GOT3 (cell line): ENCODE measurements at places on chromosomes 2 and 18.

GRCh38 chr2:128557831-128558241 is 239.2 kb upstream of the HS6ST1 start:
- DNase-seq: no peak

GRCh38 chr2:202657876-202658275 is 23.1 kb downstream of the FAM117B start:
- DNase-seq: no peak

DNA sequence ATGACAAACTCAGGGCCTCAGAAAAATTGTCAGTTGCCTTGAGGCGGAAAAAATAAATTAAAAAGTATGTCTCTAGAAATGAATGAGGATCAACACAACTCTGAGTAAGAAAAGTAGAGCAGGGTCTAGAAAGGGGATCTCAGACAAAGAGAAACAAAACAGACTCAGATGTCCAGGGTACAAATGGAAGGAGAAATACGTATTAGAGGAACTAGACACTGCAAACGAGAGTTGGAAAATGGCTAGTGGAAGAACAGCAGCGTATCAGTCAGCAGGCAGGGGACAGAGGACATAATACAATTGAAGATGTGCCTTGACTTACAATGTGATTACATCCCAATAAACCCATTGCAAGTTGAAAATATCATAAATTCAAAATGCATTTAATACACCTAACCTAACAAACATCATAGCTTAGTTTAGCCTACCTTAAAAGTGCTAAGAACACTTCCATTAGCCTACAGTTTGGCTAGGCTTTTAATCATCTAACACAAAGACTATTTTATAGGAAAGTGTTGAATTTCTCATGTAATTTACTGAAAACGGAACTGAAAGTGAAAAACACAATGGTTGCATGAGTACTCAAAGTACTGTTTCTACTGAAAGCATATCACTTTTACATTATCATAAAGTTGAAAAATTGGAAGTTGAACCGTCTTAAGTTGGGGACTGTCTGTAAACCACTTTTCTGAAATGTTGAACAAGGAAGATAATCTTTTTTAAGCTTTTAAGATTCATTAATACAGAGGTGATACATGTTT is 182.8 kb downstream of the NBAS start:
- no peak for DNase-seq

DNA sequence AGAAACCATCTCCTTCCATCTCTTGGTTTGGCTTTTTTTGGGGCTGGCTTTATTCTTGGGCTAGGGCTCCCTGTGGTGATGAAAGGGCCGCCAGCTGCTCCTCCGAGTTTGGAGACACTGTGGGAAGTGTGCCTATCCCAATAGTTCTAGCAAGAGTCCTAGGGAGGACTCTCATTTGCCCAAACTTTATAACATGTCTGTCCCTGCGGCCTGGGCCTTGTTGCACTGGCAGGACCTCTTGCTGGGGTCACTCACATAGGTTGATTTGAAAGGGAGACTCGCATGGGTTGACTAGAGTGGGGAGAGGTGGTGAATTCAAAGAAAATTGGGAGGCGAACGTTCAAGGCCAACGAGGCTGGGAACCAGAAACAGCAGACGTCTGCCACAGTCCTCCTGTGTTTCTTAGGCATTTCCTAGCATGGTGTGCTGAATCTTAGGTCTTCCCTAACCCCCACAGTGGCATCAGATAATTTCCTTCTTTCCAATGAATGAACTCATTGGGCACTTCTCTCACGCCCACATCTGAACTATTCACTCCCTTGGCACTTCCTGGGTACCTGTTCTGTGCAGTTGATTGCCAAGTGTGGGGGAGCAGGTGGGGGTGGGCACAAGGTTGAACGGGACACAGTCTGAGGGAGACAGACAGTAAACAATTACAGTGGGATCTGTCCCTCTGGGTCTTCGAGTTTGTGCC is 26.8 kb downstream of the NIFK start:
- no peak for DNase-seq

DNA sequence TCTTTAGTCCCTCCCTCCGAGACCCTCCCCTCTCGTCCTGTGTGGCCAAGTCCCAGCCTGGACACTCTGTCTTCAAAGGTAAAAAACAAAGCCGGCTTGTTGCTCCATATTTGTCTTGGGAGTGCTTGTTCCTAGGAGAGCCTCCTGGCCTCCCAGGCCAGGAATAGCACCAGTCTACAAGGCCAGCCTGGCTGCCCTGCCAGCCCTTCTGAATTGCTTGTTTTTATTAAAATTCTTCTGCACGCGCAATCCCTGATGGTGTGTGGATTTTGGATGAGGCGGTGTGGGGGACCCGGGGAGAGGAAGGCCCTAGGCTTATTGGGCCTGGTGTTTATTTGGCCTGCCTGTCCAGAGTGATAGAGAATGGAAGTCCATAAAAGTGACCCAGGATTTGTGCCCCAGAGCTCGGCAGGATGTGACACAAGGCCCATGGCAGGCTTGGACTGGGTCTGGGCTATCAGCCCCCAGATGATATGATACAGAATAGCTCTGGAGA is 297.3 kb downstream of the CYP26B1 start:
- no peak for DNase-seq

DNA sequence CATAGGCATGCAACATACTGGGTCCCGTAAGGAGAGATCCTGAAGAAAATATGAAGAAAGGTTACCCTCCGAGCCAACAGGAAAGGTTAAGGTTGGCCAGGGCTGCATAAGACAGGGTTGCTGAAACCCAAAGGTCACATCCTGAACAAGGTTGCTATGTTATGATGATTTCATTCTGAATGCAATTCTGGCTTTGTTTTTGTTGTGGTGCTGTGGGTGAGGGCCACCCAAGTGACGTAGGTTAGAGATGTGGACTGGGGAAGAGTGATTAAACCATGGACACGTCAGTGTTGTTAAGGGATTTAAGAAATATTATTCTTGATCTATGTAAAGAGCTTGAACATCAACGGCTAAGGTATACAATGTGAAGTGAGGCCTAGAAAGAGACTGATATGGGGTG is 60.0 kb downstream of the ZEB2 start:
- DNase-seq: no peak

DNA sequence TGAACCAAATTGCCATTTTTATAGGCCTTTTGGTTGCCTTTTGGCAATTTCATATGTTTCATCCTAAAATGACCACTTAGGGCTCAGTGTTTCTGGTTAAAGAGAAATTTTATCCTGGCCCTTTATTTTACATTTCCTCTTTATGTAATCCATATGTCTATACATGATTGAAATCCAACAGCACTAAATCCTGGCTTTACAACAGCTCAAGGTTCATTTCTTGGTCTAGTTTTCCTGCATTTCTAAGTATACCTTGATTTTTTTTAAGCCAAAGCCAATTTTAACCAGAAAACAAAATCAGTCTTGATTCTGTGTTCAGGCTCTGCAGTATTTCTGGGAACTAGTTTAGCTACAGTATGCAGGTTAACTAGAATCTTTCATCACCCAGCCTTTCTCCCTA is 11.7 kb downstream of the FZD5 start:
- no peak for DNase-seq

DNA sequence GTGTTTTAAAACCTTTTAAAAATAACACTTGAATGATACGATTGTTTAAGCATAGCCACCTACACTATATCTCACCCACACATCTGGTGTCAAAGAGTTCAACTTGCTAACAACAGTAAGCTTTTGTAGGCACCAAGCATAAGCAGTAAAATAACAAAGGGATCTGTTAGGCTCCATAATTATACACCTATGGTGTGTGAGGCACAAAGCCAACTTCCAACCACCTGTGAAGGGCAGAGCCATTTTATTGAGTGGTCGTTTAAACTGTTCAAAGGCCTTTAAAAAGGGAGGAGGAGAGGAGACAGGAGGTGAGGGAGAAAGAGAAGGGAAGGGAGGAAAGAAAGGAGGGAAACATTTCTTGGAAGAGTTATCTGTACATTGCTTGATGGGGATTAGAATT is 27.9 kb downstream of the NEMP2 start:
- no peak for DNase-seq

- DNase-seq: no peak
These were observed 39.5 kb downstream of the NIFK start for GRCh38 chr2:121697108-121697631.

DNA sequence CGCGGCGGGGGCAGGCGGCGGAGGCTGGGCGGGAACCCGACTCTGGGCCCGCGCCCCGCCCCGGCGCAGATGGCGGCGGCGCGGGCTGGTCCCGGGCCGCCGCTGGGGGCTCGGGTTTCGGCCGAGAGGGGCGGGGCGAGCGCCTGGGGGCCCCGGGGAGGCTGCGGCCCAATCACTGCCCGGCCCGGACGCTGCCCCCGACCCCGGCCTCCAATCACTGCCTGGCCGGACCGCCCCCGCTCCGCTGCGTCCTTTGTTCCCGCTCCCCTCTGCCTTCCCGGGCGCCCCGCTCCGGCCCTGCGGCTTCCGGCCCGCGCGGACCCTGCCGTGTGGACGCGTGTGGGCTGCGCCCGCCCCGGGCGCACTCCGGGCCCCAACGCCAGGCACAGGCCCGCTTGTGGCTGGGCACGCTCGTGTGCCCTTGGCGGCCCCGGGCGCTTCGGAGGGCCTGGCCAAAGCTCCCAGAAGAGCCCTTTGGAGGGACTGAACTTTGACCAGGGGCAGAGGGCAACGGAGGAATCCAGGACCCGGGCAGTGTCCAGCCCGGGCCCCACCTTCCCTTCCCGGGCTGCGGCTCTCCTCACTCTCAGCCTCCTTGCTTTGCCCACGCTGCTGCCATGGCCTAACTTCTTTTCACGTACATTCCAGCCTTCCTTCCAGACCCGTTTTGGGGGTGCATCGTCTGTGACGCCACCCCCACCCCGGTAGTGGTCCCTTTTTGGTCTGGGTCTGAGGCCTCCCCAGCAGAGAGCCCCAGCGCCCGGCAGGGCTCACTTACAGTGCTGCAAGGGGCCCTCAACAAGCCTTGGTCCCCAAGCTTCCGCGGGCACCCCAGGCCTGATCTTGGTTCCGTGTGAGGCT is 27.1 kb upstream of the PTMA start:
- peak; percentile 35 for DNase-seq

GRCh38 chr2:137031731-137032130 is 266.4 kb downstream of the THSD7B start:
- no peak for DNase-seq

- DNase-seq: no peak
These were observed 230.4 kb upstream of the COPS8 start for GRCh38 chr2:236855176-236855865.

DNA sequence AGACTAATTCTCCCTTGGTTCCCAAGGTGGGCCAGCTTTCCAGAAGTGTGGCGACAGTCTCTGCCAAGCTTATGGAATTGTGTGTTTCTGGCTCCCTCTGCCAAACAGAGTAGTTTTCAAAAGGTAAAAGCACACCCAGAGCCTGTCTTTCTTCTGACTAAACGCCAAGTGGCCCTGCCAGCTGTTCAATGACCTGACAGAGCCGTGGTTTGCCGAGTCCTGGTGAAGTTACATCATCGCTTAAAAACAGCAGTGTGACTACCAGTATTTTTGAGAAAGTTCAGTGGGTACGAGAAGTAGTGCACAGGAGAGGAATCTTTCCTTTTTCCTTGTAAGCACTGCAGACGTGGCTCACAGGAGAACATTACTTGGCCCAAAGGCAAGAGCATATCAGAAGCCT is 1.9 kb downstream of the PER2 start:
- DNase-seq: peak; percentile 12

GRCh38 chr2:155372969-155373368 is 674.5 kb downstream of the KCNJ3 start:
- DNase-seq: no peak

DNA sequence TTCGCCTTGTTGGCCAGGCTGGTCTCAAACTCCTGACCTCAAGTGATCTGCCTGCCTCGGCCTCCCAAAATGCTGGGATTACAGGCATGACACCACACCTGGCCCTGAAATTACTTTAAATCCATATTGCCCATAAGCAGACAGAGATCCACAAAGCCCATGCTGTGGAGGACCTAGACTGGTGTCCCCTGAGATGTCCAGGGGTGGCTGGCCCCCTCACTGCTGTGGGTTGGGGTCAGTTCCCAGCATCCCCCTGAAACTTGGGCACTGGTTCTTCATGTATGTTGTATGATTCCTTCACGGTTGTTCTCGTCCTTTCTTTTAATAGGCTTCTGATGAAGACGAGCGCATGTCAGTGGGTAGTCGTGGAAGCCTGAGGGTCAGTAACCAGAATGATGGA is 78.1 kb upstream of the RBM44 start:
- DNase-seq: no peak

DNA sequence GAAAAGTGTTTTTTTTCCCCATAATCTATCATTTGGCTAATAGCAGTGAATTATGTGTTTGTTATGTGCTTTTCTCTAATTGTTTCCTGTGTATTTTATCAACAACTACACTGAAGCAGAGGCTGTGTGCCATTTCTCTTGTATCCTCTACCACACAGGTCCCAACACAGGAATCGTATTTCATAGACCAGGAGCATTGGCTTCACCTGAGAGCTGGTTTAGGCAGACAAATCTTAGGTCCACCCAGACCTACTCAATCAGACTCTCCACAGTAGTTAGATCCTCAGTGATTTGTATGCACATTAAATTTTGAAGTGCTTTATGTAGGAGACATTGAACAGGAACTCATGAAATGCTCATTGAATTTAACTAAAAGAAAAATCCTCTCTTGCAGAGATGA is 109.2 kb downstream of the FSHR start:
- DNase-seq: no peak

DNA sequence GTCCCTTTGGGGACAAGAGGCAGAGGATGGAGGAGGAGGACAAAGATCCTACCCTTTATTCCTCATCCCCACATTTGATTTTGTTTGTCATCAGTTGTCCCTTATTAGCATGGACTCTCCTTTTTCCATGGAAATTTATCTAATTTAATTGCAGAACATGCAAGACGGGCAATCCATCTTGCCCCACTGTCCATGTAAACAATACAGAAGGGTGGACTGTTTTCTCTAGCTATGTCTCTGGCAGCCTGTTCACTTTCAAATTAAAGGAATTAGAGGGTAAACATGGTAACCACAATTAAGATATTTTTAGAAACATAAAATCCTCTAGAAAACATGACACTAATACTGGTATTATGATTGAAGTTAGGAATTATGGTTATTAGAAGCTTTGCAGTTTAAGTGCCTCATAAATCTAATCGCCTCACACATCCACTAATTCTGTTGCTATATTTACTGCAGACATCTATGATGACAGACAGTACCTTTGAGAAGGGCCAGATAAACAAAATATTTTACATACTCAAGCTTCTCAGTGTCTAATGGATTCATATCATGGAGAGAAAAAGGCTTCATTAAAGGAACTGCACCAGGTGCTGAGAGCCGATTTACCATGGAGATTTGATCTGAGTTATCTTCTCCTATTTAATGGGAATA is 215.5 kb downstream of the LNPK start:
- no peak for DNase-seq

- DNase-seq: no peak
These were observed 96.6 kb downstream of the QPCT start for GRCh38 chr2:37441055-37441454.

- DNase-seq: no peak
These were observed 753.6 kb upstream of the GCFC2 start for GRCh38 chr2:76464310-76464709.

DNA sequence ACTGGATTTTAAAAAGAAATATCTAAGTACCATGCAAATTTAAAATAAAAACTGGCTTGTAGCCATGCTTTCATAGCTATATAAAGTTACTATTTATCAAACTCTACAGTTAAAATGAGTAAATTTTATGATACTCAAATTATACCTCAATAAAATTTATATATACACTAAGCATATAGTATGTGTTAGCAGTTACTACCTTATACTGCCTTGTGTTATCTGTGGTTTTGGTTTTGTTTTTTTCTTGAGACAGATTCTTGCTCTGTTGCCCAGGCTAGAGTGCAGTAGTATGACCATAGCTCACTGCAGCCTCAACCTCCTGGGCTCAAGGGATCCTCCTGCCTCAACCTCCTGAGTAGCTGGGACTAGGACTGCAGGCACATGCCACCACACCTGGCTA is 342.1 kb downstream of the KIAA1328 start:
- DNase-seq: no peak
